CD4-positive, alpha-beta memory T cell (primary cell): ENCODE measurements at places on chromosomes 5 and 9. TPM values are rescaled to one million over a fixed set of nuclear protein-coding genes. Genes with fewer than 3 reads are reported as not detected.

PLPP1 gene
- 6.8 TPM for total RNA-seq

OGN gene
- not detected for total RNA-seq

GRCh38 chr5:150519978-150520377 lies 12.0 kb downstream of the NDST1 start:
- no peak overlapping the region for H3K27ac ChIP-seq
- no peak overlapping the region for H3K4me3 ChIP-seq
- DNase-seq, result no peak
- H3K36me3 ChIP-seq, result no peaks in the 10 kb centered on the region
- H3K4me1 ChIP-seq, result no peaks in the 10 kb centered on the region

PSMB7 gene
- 58.6 TPM for total RNA-seq

DNA sequence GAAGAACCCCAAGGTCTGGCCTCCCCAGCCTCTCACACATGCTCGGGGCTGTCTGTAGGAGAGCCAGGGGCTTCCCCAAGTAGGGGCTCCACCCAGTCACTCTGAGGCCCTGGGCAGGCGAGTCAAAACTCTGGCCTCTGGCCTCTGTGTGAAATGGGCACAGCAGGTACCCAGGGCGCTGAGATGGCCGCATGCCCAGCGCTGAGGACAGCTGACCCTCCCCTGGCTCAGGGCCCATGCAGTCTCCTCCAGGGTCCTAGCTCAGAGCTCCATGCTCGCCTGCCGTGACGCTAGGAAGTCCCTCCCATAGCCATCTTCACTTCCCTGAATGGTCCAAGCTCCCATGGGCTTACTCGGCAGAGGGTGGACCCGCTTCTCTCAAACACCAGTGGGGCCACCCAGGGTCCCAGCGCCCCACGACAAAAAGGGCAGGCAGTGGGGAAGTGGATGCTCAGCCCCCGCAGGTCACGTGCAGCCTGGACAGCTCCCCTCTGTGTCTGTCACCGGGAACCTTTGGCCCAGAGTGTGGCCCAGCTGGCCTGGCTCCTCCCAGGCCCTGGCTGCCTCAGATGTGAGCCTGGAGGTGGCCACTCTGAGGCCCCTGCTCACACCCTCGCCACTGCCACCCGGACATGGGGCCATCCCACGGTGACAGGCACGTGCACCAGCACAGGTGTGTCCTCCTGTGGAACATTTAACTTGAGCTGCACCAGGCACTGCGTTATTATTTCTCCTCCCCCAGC lies 12.2 kb upstream of the VAV2 start:
- H3K27me3 ChIP-seq, result no peaks in the 10 kb centered on the region
- no peaks in the 10 kb centered on the region for H3K4me1 ChIP-seq
- H3K4me3 ChIP-seq, result no peak overlapping the region
- no peaks in the 10 kb centered on the region for H3K36me3 ChIP-seq
- DNase-seq, result no peak
- no peak overlapping the region for H3K27ac ChIP-seq

- H3K36me3 ChIP-seq, result no peaks in the 10 kb centered on the region
- H3K4me3 ChIP-seq, result no peak overlapping the region
- no peak for DNase-seq
These were observed 28.9 kb downstream of the PLPP7 start for GRCh38 chr9:131318231-131319085.

SYK gene
- 0.76 TPM for total RNA-seq
